ENCODE measurements at places on chromosomes 4 and X. TPM values are rescaled to one million over a fixed set of nuclear protein-coding genes. Genes with fewer than 3 reads are reported as not detected.

The EDA gene
- total RNA-seq, result 4.3 TPM

The CCSER1 gene
- total RNA-seq, result 82.8 TPM

The CCKAR gene
- total RNA-seq, result 0.56 TPM

The CTAG1A gene
- 18.1 TPM for total RNA-seq

The GLUD2 gene
- 176 TPM for total RNA-seq

The VCX gene
- 71.2 TPM for total RNA-seq

The MGARP gene
- total RNA-seq, result 2.3 TPM

The PLP1 gene
- 119 TPM for total RNA-seq

The MAGEA6 gene
- 11.0 TPM for total RNA-seq

The PCDH18 gene
- total RNA-seq, result 15.3 TPM

The CSN1S1 gene
- total RNA-seq, result 0.56 TPM
